ENCODE measurements at places on chromosomes 2 and 18. TPM values are rescaled to one million over a fixed set of nuclear protein-coding genes. Genes with fewer than 3 reads are reported as not detected.

- no peak for DNase-seq
Measured at GRCh38 chr2:181781078-181781786, 100.9 kb upstream of the NEUROD1 start.

- no peak for DNase-seq
Measured at GRCh38 chr18:25141399-25141798, 210.6 kb downstream of the ZNF521 start.

GRCh38 chr2:45902781-45903375, 251.4 kb downstream of the PRKCE start:
- no peak for DNase-seq

Gene NYAP2
- total RNA-seq, result 0.96 TPM

Gene UGT1A5
- not detected for total RNA-seq

- no peak for DNase-seq
Measured at GRCh38 chr2:6999211-6999877, 82.1 kb downstream of the RNF144A start.

- no peak for DNase-seq
Measured at GRCh38 chr2:214730248-214730647, 79.2 kb downstream of the BARD1 start.

Gene SMYD1
- 0.72 TPM for total RNA-seq

DNA sequence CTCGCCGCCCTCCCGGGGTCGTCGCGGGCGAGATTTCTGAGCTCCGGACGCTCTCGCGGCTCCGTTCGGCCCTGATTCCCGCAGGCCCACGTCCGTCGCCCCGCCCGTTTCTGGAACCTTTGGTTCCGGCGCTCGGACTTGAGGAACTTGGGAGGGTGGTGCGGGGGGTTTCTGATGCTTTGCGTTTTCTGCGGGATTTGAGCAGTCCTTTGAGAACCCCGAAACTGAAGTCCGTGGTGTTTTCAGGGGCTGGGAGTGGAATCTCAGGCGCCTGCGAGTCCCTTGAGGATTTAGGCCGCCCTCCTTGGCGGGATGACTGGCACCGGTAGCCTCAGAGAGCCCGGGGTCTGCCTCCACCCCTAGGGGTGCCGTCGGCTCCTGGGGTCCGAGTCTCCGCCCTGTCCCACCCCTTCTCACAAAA, 336 bp downstream of the THNSL2 start:
- DNase-seq, result no peak

Gene SLC39A6
- total RNA-seq, result 86.9 TPM

- no peak for DNase-seq
Measured at GRCh38 chr2:124162256-124162655, 137.2 kb downstream of the CNTNAP5 start.

- no peak for DNase-seq
Measured at GRCh38 chr2:226862623-226863022, 26.8 kb downstream of the RHBDD1 start.

Measured in umbilical cord (tissue), 2 donors.